Right lung (tissue), 10 donors: ENCODE measurements at places on chromosomes 4 and X.

DNA sequence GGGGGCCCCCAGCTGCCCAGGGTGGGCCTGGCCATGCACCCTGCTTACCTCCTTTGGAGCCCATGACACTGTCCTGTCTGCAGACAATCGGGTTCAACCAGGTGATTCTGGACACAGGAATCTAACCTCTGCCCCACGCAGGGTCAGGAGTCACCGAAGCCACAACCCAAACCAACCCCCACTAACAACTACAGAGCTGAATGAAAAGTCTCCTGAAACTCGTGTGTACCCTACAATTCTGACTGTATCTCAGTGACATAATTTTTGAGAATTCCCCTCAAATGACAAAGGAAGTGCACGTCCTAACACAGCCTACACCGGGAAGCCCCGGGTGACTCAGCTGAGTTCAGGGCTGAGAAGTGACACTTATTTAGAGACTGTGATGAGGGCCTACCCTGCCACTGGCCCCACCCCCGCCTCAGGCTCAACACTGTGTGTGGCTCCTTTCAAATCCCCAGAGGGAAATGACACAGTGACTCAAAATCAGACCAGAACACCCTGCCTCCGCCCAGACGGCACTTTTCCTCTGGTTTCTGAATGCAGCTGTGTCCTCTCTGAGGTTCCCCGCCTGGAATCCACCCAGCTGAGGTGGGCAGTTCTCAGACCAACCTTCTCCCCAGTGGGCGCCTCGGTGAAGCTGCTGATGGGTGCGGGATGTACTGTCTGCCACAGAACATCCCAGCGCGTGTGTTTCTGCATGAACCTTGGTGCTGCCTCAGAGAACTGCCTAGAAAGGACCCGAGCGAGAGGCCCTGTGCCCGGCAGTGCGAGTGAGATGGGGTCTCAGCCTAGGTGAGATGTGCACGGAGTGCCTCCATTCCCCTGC lies 9.9 kb downstream of the TNIP2 start:
- DNase-seq: no peak

DNA sequence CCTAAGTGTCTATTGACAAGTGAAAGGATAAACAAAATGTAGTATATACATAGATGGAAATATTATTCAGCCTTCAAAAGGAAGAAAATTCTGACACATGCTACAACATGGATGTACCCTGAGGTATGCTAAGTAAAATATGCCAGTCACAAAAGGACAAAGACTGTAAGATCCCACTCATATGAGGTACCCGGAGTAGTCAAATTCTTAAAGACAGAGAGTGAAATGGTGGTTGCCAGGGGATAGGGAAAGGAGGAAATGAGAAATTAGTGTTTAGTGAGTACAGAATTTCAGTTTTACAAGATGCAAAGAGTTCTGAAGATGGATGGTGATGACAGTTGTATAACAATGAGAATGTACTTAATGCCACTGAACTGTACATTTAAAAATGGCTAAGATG lies 102.3 kb upstream of the NAP1L5 start:
- DNase-seq: no peak

DNA sequence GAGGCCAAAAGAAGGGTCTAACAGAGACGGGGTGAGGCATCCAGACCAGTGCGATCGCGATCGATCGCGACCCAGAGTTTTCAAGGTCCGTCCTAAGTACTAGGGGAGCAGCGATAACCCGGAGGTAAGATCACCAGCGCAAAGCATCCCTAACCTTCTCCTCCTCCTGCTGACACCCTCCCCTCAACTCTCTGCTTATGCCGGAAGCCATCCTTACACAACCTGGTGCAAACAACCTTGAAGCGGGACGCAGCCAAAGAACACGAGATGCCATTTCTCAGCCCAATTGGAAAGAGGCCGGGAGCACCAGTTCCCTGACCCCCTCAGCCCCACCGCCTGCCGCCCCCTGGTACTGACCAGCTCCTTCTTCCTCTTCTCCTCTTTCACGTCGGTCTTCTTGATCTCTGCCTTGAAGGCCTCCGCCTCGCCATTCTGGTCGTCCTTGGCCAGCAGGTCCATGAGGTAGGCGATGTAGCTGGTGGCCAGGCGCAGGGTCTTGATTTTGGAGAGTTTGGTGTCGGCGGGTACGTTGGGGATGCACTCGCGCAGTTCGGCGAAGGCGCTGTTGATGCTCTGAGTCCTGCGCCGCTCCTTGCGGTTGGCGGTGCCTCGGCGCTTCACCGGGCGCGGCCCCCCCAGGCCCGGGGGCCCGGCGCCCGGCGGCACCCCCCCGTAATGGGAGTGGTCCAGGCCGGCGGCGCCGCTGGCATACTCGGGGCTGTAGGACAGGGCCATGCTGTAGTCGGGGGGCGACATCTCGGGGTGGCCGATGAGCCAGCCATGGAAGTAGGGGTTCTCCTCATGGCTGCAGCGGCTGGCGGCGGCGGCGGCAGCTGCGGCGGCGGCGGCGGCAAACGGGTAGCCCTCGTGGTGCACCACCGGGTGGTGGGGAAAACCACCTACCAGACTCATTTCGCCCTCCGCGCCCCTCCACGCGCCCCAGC lies 1.4 kb downstream of the HAND2 start:
- DNase-seq: no peak

GRCh38 chr4:128675083-128675482 lies 134.4 kb upstream of the JADE1 start:
- no peak for DNase-seq

GRCh38 chr4:140884431-140885058 lies 128.4 kb upstream of the TBC1D9 start:
- no peak for DNase-seq

DNA sequence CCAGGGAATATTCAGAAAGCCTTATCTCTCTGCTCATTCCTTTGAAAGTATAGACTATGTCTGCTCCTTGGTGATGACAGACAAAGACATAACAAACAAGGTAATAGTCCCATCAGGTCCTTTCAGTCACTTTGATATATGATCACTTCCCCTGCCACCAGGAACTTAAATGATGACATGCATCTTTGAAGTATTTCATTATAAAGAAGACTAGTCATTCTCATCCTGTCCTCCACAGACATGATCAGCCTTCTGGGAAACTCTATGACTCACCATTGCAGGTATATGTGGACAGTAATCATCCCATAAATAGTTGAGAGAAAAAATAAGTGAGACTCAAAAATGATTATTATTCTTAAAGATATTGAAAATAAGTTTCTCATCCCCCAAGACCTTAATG lies 117.5 kb upstream of the VCX2 start:
- no peak for DNase-seq

- DNase-seq: no peak
Observed at GRCh38 chrX:30570505-30570904, 7.1 kb downstream of the TASL start.

DNA sequence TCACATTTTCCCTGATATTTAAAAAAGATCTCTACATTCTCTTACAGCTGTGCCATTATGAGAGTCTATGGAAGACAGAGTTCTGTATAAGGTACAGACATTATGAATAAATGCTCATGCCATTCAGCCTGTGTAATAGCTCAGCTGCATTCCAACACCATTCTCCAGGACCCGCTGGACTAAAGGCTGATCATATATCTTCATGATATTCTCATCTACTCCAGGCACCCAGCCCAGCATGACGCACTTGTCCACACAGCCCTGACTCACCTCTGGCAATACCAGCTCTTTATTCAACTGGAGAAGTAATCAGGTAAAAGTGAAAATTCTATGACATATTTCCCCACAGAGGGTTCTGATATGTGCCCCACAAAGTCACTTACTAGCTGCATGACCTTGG lies 437.5 kb upstream of the FGF16 start:
- DNase-seq: no peak
